Upper lobe of left lung (tissue), 6 donors: ENCODE measurements at places on chromosomes 7 and 10. TPM values are rescaled to one million over a fixed set of nuclear protein-coding genes. Genes with fewer than 3 reads are reported as not detected.
A peak's percentile ranks its signal among the peaks of the same experiment; 100 is the strongest.

The ADGRA1 gene
- 0.34 TPM for total RNA-seq

The ABHD11 gene
- total RNA-seq: 13.6 TPM

The FANK1 gene
- 41.2 TPM for total RNA-seq

The FAM131B gene
- 0.67 TPM for total RNA-seq

The MMS19 gene
- 148 TPM for total RNA-seq

The VSIR gene
- 167 TPM for total RNA-seq

The VIPR2 gene
- total RNA-seq: not detected

The BMPR1A gene
- total RNA-seq: 37.1 TPM

The TEX36 gene
- total RNA-seq: not detected

The PHKG1 gene
- total RNA-seq: 2.3 TPM

The GPR15LG gene
- not detected for total RNA-seq

The ABCA13 gene
- total RNA-seq: 27.7 TPM

The VPS26A gene
- 49.2 TPM for total RNA-seq

GRCh38 chr7:14894826-14895225, 7.7 kb downstream of the DGKB start:
- no peak for DNase-seq

GRCh38 chr7:106613848-106614560, 47.0 kb downstream of the CCDC71L start:
- DNase-seq: no peak

GRCh38 chr7:43108255-43109011, 4.0 kb upstream of the HECW1 start:
- peak; percentile 55 for DNase-seq

DNA sequence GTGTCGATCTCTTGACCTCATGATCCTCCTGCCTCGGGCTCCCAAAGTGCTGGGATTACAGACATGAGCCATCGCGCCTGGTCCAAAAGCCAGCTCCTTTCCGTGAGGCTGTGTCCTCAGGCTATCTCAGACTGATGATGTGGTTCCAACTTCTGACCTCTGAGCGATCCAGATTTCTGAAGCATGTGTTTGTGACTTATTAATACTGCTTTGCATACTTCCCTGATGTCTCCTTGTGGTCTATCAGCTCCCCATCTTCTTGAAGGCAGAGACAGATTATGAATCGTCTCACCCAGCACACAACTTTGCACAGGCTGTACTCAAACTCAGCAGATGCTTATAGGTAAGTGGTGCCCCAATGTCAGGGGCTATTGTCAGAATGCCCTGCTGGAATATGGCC, 2.0 kb upstream of the PLPP4 start:
- DNase-seq: no peak

DNA sequence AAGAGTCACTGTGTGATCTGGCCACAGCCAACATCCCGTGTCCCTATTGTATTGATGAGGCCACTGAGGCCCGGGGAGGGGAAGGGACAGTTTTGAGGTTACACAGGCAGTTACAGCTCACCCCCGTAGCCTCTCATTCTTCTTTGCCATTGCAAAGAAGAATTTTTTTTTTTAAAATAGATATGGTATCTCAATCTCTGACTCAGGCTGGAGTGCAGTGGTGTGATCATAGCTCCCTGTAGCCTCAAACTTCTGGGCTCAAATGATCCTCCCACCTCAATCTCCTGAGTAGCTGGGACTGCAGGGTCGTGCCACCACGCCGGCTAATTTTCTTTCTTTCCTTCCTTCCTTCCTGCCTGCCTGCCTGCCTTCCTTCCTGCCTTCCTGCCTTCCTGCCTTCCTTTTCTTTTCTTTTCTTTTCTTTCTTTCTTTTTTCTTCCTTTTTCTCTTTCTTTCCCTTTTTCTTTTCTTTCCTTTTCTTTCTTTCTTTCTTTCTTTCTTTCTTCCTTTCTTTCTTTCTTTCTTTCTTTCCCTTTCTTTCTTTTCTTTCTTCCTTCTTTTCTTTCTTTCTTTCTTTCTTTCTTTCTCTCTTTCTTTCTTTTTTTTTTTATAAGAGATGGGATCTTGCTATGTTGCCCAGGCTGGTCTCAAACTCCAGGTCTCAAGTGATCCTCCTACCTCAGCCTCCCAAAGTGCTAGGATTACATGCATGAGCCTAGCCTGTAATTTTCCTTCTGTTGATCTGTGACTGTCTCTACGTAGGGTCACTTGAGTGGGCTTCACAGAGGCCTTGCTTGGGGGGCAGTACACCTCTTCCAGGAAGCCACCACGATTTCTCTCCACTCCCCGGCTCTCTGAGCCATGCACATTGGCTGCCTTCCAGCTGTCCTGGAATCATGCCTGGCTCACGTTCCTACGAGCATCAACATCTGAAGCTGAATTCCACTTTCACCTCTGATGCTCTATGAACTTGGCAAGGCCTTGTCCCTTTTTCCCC, 31.3 kb downstream of the TMEM270 start:
- no peak for DNase-seq

DNA sequence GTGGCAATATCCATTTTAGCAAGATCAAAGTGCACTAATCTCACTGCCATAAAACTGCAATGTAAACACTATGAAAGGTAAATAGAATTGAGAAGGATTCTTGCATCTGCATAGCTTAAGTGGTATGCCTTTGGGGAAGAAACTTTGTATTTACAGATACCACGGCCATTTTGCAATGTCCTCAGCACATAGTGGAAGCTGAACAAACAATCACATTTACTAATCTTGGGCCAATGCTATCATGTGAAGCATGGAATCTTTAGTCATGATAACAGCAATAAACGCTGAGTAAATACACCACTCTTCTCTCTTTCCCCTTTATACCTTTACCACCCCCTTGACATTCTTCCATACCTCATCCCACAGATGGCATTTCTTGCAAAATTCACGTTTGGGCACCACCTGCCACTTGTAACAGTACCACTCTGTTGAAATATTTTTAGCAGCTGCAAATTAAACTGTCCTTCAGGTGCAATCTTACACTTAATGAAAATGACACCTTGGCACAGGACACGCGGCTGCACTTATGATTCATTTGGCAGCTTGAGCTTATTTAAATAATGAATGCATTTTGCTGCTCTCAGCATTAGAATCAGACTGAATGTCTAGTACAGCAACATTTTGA, 171.8 kb downstream of the SEMA3A start:
- DNase-seq: no peak

DNA sequence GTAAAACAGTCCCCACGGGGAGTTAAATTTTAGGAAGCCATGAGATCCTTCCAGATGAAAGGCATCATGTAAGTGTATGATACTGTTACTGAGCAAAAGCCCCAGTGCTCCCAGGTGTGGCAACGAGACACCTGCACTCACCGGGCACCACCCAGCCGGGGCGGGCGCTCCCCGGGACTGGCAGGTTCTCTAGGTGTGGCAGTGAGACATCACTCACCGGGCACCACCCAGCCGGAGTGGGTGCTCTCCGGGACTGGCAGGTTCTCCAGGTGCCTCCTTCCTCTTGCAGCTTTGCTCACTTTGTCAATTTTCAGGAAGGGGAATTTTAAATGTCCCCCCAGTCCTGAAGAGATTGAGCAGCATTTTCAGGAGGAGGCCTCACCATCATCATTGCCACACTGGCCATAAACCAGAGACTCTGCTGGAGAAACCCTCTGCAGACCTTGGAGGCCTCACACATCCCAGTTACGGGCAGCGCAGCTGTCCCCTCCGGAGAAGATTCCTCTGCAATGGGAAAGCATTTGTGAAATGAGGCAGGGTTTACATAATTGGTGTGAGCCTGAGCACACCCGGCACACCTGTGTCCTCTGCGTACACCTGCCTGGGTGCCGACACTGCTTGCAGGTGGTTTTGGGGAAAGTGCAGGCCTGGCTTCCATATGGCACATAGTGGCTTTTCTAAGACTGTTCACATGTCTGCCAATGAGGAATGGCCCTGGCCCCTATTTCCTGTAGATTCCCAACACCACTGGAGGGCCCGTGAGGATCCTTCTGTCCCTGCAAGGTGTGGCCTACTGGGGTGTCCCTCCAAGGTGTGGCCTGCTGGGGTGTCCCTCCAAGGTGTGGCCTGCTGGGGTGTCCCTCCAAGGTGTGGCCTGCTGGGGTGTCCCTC, 191.4 kb downstream of the EBF3 start:
- DNase-seq: peak; percentile 58

GRCh38 chr7:134071355-134072331, 55.5 kb upstream of the LRGUK start:
- DNase-seq: no peak

GRCh38 chr10:85430991-85431390, 935.6 kb downstream of the GRID1 start:
- no peak for DNase-seq

- DNase-seq: no peak
Observed at GRCh38 chr7:74025730-74026129, 2.2 kb upstream of the ELN start.

DNA sequence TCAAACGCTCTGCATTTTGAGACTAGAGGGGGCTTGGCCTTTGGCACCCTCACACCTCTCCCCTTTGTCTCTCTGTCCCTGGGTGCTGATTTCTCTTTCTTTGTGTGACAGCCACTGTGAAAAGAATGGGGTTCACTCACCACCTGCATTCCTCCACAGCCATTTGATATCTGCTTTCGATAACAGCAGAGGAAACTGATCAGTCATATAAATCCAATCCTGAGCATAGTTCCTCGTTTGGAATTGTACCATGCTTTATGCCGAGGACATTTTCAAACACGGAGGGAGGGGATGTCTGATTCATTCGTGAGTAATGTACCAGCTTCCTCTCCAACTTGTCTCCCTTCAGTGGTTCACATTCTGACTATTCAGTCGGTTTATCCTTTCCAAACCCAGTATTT, 15.8 kb downstream of the MET start:
- DNase-seq: no peak

- no peak for DNase-seq
Observed at GRCh38 chr7:52482076-52482475, 553.4 kb upstream of the POM121L12 start.

- no peak for DNase-seq
Observed at GRCh38 chr10:73650537-73651331, 5.1 kb downstream of the SYNPO2L start.

GRCh38 chr7:1386623-1387220, 72.5 kb downstream of the MICALL2 start:
- no peak for DNase-seq

GRCh38 chr10:28975891-28976531, 298.7 kb downstream of the BAMBI start:
- no peak for DNase-seq

DNA sequence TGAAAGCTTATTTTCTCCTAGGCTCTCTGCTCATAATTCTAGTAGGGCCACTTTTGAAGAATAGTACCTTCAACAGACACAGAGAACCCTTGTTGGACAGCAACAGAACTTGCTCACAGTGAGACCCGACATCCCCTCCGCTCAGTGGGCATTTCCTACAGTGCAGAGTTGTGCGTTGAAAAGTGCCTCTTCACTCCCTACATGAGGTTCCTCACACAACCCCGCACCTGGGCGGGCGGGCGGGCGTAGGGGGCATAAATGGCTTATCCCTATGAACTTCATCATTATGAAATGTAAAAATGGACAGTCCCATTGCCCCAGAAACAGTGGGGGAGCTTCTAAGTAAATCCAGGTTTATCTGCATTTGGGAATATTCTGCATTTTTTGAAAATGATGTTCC, 174.9 kb downstream of the MGMT start:
- DNase-seq: no peak

DNA sequence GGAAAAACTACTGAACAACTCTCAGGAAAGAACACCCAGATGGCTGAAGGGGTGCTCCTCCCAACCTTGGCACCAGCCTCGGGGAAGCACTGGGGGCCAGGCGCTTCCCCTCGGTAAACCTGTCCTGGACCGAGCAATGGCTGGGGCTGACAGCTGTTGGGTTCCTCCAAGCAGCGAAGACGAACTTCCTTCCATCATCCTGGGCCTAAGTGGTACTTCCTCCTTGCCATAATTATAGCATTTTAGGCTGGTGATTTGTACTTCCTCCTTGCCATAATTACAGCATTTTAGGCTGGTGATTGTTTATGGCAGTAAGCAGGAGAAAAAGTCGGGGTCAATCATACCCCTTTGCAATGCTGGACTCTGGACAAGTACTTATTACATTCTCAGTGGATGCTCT, 69.3 kb downstream of the MYOF start:
- DNase-seq: no peak

GRCh38 chr10:71345694-71346093, 26.6 kb downstream of the SLC29A3 start:
- DNase-seq: no peak

- no peak for DNase-seq
Observed at GRCh38 chr10:95606922-95607321, 45.8 kb upstream of the SORBS1 start.

GRCh38 chr10:14244801-14245211, 85.9 kb downstream of the FRMD4A start:
- no peak for DNase-seq

GRCh38 chr10:88228130-88228529, 355.0 kb downstream of the RNLS start:
- no peak for DNase-seq

GRCh38 chr10:94363251-94363565, 469 bp upstream of the NOC3L start:
- no peak for DNase-seq

DNA sequence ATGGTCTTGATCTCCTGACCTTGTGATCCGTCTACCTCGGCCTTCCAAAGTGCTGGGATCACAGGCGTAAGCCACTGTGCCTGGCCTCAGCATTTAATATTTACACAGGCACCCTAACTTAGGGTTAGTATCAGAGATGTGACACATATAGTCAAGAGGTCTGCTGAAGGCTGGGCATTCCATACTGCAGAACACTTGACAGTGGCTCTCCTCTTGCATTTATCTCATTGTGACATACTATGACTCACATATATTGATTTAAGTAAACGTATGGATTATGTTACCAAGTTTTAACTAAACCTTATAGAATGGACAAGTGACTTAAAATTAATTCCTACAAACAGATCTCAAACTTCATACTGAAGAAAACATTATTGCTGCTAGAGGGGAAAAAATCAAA, 36.6 kb downstream of the BRAF start:
- DNase-seq: no peak

GRCh38 chr7:157280216-157280841, 56.5 kb upstream of the DNAJB6 start:
- DNase-seq: no peak
